Activated CD4-positive, CD25-positive, alpha-beta regulatory T cell treated with anti-CD3 and anti-CD28 coated beads, Interleukin-2, amount 50 U/mL, for 72 hours (primary cell): ENCODE measurements at places on chromosomes 11 and 22.

DNA sequence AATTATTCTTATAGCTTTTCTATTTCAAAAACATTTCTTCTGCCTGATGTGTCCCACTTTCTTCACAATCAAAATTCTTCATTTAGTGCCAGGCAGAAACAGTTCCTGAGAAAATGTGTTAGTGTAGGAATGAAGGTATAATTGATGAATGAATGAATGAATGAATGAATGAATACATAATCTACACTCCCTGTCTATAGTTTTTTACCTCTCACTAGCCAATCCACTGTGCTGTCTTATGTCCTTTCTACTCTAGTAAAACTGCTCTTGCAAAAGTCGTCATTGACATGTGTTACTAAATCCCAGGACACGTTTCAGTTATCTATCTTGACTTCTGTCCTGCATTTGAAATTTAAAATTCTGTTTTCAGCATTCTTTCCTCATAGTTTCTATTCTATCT is 42.9 kb downstream of the CHORDC1 start:
- DNase-seq = no peak

DNA sequence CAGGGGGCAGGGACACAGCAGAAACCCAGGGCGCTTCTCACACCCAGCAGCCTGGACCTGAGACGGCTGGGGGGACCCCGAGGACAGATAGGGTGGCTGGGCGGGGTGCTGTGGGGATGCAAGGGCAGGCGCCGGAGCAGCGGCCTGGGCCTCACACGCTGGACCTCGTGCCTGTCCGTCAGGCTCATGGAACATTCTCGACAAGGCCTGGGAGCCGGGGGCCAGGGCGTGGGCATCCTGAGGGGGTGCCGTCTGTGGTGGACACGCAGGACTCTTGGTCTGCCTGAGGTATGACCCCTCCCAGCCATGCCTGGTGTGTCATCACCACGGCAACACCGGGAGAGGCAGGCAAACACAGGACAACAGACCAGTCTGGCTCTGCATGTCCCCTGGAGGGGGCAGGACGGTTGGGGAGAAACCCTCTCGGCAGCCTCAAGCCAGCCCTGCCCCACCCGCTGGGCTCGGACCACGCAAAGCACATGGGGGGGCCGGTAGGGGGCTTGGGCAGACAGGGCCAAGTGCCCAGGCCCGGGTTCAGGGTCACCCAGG is 21.4 kb downstream of the MRPL23 start:
- DNase-seq = peak; percentile 17

DNA sequence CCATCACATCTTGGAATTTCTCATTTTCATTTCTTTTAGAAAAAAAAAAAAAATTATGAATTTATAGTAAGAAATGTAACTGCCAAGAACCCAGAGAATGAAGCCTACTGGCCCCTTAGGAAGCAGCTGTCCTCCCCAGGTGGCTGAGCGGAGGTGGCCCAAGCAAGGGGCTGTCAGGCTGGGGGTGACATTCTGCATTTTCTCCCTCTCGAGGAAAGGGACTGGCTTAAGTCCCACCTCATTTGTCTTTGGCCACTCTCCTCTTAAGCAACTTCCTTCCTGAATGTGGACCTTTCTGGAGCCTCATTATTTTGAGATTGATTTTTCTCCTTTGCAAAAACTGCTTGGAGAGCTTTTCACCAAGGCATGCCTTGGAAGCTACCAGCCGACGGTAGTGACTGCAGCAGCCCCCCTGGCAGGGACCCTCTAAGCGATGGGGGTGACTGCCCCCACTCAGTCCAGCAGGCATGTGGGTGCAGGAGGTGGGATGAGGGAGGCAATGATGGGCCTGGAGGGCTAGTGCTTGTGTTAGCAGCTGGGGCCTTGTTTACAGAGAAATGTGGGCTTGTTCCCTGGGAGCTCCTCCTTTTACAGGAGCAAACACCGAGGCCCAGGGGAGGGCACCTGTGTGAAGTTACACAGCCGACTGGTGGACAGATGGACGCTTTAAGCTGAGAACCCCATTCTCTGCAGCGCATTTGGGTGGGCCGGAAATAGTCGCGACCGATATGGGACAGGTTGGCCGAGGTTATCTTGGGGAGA is 111.7 kb downstream of the MORC2 start:
- DNase-seq = no peak

- DNase-seq = no peak
Observed at GRCh38 chr11:77710358-77710757, 72.8 kb upstream of the CLNS1A start.

- DNase-seq = no peak
Observed at GRCh38 chr22:35349704-35350538, 31.0 kb upstream of the HMOX1 start.

GRCh38 chr22:35386670-35387288 is 5.9 kb downstream of the HMOX1 start:
- DNase-seq = no peak

- DNase-seq = no peak
Observed at GRCh38 chr11:37812281-37812880, 1214.3 kb upstream of the RAG2 start.

DNA sequence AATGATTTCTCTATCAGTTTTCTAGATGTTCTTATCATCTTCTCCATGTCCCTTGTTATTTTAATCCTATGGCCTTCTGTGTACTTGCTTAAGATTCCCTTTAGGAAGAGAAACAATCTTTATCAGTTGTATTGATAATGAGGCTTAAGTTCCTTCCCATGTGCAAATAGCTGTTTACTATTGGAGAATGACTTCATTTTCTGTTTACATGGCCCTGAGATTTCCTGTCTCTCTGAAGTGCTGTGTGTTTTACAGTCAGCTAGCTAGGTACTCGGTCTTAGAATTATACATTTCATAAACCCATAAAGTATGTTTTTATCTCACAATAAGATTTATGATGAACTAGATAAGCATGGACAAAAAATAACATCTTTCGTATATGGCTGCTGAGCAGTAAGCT is 67.5 kb upstream of the CCDC179 start:
- DNase-seq = no peak

DNA sequence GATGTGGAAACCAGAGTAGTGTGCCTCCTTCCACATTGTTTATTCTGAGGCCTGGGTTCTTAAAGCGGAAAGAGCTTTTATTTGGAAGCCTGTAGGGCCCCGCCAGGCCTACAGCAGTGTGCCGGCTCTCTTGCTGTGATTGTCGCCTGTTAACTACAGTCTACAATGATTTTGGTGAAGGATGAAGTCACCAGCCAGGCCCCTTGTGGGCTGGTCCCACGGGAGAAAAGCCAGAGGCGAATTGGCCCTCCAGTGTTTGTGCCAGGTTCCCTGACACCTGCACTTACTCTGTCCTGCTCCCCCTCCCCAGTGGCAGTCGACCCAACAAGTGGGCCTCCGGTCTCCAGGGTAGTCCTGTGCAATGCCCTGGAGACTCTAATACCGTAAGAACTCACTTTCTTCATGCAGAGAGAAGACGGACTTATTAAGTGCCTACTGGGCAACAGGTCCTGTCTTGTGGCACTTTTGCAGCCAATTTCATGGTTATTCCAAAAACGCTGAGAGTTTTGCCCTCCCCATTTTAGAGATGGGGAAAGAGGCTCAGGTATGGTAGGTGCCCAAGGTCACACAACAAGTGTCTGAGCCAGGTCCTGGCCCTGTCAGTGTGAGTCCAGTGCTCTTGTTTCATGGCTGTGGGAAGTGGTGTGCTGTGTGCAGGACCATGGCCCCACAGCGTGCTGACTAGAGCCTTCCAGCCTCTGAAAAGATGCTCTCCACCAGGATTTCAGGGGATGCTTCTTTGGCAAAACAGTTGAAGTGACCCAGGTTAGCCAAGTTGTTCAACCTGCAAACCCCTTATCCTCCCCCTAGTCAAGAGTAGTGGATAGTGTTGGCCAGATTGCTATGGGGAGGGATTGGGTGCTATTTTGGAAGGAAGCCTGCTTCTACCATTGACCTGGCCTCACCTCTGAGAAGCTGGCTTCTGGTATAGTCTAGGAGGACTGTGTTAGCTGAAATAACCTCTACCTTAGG is 1.4 kb downstream of the MICAL2 start:
- no peak for DNase-seq

- DNase-seq = no peak
Observed at GRCh38 chr11:60791153-60791933, 6.2 kb downstream of the MS4A10 start.

DNA sequence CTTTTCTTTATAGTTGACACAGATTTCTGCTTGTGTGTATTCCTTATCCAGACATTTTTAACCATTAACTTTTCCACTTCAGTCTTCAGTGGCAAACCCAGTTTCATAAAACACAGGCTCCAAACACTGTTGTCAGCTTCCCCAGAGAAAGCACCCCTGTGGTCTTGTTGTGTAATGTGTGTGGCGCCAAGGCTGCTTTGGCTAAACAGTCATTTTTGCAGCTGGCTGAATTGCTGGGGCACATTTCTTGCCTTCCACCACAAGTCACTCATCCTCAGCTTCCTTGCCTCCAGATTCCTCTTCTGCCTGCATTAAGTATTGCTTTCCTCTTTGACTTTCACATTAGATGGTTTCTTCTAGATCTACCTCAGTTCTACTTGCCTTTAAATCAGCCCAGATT is 40.5 kb downstream of the ARHGAP1 start:
- no peak for DNase-seq

DNA sequence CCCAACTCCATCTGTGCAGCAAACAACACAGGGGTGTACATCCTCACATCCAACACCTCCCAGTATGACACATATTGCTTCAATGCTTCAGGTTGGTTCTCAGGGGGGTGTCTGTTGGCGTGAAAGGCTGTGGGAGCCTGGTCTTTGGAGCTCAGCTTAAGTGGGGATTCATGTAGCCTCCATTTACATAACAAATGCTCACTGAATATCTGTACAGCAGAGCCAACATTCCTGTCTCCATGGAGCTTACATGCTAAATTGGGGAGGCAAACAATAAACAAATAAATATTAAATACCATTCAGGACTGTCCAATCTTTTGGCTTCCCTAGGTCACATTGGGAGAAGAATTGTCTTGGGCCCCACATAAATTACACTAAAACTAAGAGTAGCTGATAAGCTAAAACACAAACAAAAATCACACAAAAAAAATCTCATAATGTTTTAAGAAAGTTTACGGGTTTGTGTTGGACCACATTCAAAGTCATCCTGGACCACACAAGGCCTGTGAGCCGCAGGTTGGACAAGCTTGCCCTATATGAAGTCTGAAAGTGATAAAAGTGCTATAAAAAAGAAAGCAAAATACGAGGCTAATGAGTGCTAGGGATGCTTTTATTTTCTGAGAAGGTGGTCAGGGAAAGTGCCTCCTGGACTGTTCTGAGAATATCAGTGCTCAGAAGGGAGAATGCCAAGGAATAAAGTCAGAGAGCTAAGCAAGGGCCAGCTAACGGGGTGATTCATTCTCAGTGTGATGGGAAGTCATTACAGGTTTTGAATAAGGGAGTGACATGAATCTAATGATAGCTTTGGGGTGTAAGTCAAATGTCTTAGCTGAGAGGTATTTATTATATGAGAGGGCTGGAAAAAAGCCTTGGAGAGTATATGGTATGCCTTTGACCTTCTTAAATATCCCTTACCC is 41.6 kb downstream of the CD44 start:
- no peak for DNase-seq

DNA sequence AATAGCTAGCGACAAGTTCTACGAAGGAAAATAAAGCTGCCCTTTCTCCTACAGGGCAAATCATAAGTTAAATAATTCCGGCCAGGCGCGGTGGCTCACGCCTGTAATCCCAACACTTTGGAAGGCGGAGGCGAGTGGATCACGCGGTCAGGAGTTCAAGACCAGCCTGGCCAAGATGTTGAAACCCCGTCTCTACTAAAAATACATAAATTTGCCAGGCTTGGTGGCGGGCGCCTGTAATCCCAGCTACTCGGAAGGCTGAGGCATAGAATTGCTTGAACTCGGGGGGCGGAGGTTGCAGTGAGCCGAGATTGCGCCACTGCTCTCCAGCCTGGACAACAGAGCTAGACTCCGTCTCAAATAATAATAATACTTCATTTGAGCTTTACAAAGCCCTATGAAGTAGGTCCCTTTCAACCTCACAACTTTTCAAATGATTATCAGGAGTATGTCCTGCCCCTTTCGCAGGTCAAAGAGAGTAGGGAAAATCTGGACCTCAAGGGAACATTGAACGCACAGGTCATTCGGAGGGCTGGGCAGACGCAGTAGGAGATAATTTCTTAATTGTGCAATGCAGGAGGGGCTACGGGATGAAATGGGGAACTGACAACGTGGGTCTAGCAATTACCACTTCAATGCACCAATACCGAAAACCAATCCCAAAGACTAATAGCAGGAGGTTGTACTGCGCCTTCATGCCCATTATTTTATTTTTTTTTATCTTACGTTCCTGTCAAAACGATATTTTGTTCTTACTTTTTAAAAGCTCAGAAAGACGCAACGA is 590 bp downstream of the COMMD9 start:
- DNase-seq = no peak

- peak; percentile 20 for DNase-seq
Observed at GRCh38 chr11:73204711-73205121, 13.4 kb upstream of the P2RY2 start.

DNA sequence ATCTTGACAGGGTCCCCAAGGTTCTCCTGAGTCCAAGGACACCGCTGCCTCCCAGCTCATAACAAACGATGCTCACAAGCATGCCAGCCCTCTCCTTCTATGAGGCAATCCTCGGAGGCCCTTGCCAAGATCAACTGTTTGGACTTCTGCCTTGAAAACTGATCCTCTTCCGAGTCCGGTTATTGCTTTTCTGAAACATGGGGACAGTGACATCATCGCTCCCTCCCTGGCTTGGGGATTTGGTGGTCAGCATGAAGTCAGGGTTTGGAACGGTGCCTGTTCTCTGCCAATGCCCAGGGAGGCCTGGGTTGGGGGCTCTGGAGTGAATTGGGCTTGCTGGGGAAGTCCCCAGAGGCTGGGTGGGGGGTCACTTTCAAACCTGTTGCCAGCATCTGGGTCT is 149.3 kb downstream of the FBXO7 start:
- DNase-seq = no peak

- no peak for DNase-seq
Observed at GRCh38 chr11:8097468-8097867, 16.5 kb downstream of the TUB start.

GRCh38 chr22:34669001-34669400 is 397.0 kb upstream of the ISX start:
- no peak for DNase-seq

DNA sequence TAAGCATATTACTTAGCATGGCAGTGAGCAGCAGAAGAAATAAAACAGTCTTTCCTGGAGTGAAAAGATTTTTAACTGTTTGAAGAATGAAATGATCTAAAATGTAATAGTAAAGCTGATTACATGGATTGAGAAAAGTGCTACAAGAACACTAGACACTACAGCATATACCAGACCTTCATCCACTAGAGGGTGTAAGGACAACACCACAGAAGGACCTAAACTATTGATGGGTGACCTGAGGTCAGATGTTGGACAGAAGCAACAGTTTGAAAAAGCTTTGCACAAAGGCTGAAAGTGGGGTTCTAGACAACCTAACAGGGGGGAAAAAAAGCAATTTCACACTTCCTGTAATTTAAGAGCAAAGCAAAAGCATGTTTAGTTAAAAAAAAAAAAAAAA is 97.7 kb downstream of the RBFOX2 start:
- DNase-seq = no peak

GRCh38 chr22:43570531-43571165 is 158.8 kb downstream of the MPPED1 start:
- DNase-seq = no peak
